ENCODE measurements at places on chromosomes 2 and 18. TPM values are rescaled to one million over a fixed set of nuclear protein-coding genes. Genes with fewer than 3 reads are reported as not detected.

GRCh38 chr2:6452702-6453481 lies 412.8 kb downstream of the CMPK2 start:
- no peak for DNase-seq

The KCNG3 gene
- total RNA-seq: 0.88 TPM

DNA sequence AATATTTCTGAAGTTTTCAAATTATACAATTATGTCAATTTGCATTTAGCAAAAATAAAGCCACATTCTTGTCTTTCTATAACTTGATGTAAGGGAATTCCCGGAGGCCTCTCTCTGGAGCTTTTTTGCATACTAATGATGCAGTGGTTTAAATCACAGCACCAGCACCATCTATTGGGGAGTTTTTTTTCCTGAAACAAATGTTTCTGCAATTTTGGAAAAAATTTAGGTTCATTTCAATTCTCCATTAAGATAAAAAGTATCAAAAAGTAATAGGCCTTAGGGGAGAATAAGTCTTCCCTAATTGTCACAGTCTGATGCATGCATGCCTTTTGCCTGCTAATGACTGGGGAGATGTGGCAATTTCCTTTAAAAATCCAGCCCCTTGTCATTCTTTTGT lies 13.5 kb downstream of the CBLN2 start:
- DNase-seq: no peak

The METTL4 gene
- 3.2 TPM for total RNA-seq

GRCh38 chr2:234916674-234917073 lies 35.1 kb upstream of the SH3BP4 start:
- DNase-seq: no peak

DNA sequence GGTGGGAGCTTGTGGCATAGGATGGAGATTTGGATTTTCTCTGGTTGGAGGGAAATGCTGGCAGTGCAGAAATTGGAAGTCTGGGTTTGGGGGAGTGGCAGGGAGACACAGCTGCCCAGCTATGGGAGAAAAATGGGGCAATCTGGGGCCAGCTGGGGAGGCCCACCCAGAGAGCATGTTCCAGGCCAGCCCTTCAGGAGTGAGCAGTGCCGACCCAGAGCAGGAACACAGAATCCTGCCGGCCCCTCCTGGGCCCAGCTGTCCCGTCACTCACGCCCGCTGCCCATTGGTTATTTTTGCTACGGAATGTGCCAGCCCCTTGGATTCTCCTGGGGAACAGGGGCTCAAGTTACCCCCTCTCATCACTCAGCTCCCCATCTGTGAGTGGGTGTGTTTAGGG lies 4.9 kb downstream of the SPEG start:
- DNase-seq: no peak

The APOB gene
- total RNA-seq: 2.4 TPM

GRCh38 chr18:37322492-37323035 lies 243.0 kb downstream of the CELF4 start:
- DNase-seq: no peak

The HAAO gene
- 2.9 TPM for total RNA-seq

GRCh38 chr2:120419073-120419472 lies 73.1 kb downstream of the INHBB start:
- no peak for DNase-seq

GRCh38 chr2:468648-469336 lies 180.9 kb upstream of the ALKAL2 start:
- DNase-seq: no peak

The FZD7 gene
- 26.7 TPM for total RNA-seq

All from lower leg skin (tissue), 4 donors.